ENCODE measurements at places on chromosomes 2 and 18. TPM values are rescaled to one million over a fixed set of nuclear protein-coding genes. Genes with fewer than 3 reads are reported as not detected.

The EVX2 gene
- not detected for total RNA-seq

The GKN2 gene
- not detected for total RNA-seq

The NT5C1B gene
- not detected for total RNA-seq

The PLCD4 gene
- not detected for total RNA-seq

The CKAP2L gene
- total RNA-seq, result 19.6 TPM

The LOXL3 gene
- total RNA-seq, result 0.77 TPM

The CYBRD1 gene
- 0.95 TPM for total RNA-seq

The REG3A gene
- not detected for total RNA-seq

The YWHAQ gene
- 565 TPM for total RNA-seq

The IL36RN gene
- total RNA-seq, result not detected

The RIT2 gene
- total RNA-seq, result not detected

The SLC19A3 gene
- not detected for total RNA-seq

The PSMA8 gene
- 1.4 TPM for total RNA-seq

- no peak for DNase-seq
Measured at GRCh38 chr2:167637741-167638140, 609.7 kb downstream of the STK39 start.

DNA sequence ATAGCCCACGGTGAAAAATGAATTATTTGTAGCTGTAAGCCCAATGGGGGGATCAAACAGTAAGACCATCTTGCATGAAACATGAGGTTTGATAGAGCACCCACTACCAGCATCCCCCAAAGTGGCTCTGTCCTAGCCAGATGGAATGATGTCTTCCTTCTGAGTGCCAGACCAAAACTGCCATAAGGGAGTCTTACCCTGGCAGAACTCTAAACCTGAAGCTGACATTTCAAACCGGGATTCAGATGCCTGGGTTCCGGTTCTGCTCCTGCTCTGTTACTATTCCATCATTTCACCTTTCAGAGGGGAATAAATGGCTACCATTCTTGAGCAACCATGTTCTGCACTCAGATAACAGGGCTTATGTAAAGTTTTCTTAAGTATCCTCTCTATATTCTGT lies 67.4 kb downstream of the MYO3B start:
- no peak for DNase-seq

- no peak for DNase-seq
Measured at GRCh38 chr2:26175466-26176278, 2.8 kb downstream of the GAREM2 start.

DNA sequence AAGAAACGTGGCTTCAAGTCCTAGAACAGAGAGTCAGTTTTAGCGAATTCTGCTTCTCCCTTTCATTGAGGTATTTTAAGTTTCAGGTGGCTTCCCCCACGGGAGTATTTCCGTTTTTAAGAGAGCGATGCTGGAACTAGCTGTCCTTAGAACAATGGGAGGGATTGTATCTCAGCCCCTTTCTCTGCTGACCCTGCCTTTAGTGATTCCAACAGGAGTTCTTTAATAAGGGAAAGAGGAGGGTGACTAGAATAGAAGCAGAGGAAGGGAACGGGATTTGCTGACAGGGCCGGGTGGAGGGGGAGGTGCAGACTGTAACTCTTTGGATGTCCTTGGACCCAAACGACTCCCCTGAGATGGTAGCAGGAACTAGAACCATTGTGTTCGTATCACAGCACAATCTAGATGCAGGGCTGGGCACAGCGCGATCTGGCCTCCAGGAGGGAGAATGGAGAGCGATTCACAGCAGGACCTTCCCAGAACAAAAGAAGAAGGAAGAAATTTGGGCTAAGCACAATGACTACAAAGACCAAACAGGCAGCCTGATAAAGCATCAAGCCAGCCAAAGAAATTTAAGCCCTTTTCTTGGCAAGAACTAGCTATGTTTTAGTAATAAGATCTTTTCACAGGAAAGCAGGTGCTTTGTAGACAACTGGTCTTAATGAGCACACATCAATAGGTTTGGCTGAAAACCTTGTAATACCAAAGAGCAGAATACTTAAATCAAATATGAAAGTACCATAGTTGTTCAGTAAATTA lies 15.8 kb upstream of the RTTN start:
- no peak for DNase-seq

GRCh38 chr2:128799730-128800129 lies 481.1 kb upstream of the HS6ST1 start:
- no peak for DNase-seq

- no peak for DNase-seq
Measured at GRCh38 chr2:126797622-126798275, 100.9 kb upstream of the TEX51 start.

- no peak for DNase-seq
Measured at GRCh38 chr2:104572834-104573233, 281.1 kb upstream of the POU3F3 start.

DNA sequence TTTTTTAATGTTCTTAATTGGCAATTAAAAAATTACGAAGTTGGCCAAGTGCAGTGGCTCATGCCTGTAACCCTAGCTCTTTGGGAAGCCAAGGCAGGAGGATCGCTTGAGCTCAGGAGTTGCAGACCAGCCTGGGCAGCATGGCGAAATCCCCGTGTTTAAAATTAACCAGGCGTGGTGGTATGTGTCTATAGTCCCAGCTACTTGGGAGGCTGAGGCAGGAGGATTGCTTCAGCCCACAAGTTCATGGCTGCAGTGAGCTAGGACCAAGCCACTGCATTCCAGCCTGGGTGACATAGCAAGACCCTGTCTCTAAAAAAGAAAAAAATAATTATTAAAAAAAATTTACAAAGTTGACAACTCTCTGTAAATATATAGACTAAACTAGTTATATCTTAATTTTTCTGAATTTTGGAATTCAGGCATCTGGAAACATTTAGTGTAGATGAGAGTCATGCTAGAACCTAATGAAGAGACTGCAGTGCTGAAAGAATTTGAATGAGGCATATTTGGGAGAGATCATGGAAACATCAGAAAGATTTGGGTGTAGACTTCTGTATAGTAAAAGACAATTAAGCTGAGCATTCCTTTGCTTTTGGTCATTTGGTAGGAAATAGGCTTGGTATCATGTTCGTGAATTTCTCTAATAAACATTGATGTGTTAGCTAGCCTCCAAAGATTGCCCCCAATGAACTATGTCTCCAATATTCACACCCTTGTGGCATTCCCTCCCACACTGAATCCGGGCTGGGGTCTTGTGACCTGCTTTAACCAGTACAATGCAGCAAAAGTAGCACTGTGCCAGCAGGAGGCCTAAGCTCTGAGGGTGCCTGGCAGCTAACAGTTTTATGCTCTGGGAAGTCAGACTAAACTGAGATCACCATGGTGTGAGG lies 4.2 kb upstream of the ROCK1 start:
- no peak for DNase-seq

- no peak for DNase-seq
Measured at GRCh38 chr2:237011206-237011795, 74.4 kb upstream of the COPS8 start.

DNA sequence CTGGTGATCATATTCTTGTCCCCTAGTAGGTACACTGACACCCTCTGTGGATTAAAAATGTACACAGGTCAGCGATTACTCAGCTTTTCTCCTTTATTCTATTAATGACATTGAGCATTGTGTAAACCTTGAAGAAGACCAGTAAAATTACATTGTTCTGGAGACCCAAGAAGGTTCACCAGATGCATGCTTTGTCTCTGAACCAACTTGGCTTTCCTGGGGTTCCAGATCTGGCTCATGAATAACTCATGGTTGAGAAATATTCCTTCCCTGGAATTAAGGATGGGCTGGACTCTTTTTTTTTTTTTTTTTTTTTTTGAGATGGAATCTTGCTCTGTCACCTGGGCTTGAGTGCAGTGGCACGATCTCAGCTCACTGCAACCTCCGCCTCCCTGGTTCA lies 11.9 kb downstream of the LBH start:
- no peak for DNase-seq

- no peak for DNase-seq
Measured at GRCh38 chr18:57791911-57792310, 11.2 kb downstream of the ATP8B1 start.

DNA sequence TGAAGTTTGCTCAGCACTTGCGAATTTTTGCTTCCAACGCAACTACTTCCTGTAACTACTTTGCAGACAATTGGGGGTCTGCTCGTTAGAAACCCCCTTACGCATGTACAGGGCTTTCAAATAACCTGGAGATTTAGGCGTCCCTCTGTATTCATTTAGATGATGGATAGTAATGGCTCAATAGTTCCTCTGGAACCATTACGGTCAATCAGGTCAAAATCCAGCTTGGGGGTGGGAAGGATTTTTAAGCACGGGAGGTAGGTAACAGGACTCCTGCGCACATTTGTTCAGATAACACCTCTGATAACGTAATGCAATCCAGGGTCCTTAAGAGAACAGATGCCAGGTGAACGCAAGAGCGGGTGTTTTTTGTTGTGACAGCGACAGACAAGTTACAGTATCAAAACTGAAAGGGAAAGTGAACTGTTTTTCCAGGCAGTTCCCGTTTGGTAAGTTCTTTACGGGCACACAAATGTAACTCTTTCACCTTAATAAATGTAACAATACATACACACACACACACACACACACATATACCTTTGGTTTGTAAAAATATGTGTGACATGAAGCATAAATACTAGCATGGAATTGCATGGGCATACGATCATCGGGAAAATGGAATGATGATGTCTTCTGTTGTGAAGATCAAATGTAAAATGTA lies 3.8 kb upstream of the OSR1 start:
- peak; percentile 52 for DNase-seq

DNA sequence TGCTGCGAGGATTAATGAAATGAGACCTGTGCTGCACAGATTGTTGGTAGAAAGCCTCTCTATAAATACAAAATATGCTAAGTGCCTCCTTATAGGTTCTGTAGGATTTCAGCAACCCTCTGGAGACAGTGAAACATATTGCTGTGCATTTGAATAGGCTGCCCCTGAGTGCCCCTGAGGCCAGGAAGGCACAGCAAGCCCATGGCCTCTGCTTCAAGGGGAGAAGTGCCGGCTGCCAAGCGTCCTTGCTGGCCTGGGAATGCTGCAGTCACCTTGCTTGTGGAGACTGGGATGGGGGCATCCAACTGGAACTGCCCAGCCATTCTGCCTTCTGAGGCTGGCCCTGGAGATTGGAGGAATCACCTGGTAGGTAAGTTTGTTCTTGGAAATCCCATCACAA lies 397.2 kb upstream of the SMIM21 start:
- DNase-seq, result no peak

DNA sequence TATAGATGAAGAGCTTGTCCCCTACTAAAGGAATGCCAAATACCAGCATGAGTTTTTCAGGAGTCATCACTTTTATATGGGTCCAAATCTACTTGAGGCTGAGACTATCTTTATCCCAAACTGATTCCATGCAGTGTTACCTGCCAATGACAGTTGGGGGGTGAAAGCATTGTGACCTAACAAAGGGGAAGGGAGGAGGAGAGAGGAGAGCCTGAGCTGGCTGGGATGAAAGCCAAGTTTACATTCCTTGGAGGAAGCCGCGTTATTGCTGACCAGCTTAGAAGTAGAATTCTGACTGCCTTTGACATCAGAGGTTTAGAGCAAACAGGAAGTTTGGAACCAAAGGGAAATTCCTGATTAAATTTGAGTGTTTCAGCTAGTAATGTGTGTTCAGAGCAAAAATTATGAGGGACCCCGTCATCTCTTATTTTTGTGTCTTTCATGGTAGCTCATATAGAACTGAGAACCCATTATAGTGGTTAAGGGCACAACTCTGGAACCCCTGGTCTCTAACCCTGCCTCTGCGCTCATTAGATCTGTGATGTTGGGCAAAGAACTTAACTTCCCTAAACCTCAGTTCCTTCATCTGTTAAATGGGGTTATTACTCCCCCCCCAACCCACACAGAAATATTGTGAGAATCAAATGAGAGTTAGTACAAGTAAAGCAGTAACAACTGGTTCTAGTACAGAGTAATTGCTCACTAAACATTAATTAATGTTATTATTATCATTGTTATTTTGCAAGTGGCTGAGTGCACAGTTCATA lies 199.3 kb upstream of the EPAS1 start:
- no peak for DNase-seq

- DNase-seq, result no peak
Measured at GRCh38 chr2:18623782-18624181, 34.4 kb upstream of the NT5C1B start.

DNA sequence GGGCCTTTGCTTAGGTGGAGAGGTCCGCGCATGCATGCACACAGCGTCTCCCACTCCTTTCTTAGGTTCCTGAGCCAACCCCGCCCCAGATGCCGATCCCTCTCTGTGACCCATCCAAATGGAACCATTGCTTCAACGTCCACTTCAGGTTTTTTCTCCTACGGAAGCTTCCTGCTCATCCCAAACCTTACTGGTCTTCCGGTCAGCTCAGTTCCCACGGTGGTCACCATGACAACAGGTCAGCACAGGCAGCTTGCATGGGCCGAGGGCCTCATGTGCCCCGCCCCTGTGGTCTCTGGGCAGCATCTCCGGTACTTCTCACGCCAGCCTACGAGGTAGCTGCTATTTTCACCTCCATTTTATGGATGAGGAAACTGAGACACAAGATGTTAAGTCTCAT lies 163.7 kb downstream of the SOCS6 start:
- DNase-seq, result no peak

- DNase-seq, result no peak
Measured at GRCh38 chr2:142678164-142678563, 199.3 kb upstream of the KYNU start.

- DNase-seq, result peak; percentile 26
Measured at GRCh38 chr2:37149626-37150322, 7.0 kb downstream of the EIF2AK2 start.

DNA sequence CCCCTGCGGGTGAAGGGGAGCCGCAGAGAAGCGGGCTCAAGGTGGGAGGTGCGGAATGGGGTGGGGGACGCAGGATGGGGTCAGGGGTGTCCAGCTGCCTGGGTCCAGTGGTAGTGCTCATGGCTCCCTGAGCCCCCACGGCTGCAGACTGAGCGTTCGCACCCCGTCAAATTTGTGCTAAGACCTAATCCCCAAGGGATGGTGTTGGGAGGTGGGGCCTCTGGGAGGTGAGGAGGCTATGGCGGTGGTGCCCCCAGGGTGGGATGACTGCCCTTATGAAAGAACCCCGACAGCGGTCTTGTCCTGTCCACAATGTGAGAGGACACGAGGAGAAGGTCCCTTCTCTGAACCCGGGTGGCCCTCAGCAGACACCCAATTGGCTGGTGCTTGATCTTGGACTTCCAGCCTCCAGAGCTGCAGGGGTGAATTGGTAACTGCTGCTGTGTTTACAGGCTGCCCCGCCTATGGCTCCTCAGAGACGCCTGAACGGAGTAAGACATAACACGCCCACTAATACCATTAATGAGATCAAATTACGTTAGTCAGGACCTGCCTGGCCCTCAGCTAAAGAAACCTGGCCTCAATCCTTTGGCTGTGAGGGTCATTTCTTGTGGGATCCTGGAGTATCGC lies 42.6 kb downstream of the PXDN start:
- DNase-seq, result no peak

DNA sequence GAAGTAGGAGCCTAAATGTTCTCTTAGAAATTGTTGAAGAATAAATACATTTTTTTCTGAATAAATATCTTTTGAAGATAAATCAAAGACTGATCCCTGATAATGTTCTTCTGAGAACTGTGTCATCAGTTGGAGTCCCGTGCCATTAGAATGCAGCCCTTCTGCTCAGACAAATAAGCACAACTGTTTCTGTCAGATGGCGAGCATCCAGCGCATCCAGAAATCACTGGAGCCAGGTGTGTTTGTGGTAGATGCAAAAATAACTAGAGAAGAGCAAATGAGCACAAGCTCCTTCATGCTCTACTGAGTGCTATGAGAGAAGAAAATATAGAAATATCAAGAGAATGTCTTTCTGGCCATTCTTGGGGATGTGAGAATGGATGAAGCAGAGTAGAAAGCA lies 573.7 kb downstream of the THSD7B start:
- no peak for DNase-seq
